NCI-H187 (cell line): ENCODE measurements at places on chromosomes 1 and 21.

- no peak for DNase-seq
Observed at GRCh38 chr1:23037081-23037740, 17.9 kb downstream of the KDM1A start.

DNA sequence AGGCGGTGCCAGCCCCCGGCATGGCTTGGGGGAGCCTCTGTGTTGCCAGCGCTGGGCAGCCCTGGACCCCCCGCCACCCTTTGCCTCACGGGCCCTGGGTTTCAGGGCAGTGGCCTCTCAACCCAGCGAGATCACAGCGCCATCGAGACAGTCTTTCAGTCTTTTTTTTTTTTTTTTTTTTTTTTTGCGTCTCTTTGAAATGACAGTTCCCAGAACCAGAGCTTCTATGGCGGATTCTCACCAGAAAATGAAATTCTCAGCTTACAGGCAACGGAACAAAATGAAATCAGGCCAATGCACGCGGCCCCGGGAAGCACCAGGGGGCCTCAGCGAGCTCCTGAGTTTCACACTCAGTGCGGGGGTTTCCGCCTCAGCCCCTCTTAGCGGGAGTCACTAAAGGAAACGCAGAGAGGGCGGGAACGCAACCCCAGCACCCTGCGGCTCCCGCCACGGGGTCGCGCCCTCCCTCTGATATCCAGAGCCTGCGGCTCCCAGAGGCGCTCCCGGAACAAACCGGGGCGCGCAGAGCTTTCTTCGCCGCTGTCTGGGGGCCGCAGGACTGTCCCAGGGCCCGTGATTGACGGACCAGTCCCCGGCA lies 8.0 kb upstream of the COL6A1 start:
- no peak for DNase-seq

DNA sequence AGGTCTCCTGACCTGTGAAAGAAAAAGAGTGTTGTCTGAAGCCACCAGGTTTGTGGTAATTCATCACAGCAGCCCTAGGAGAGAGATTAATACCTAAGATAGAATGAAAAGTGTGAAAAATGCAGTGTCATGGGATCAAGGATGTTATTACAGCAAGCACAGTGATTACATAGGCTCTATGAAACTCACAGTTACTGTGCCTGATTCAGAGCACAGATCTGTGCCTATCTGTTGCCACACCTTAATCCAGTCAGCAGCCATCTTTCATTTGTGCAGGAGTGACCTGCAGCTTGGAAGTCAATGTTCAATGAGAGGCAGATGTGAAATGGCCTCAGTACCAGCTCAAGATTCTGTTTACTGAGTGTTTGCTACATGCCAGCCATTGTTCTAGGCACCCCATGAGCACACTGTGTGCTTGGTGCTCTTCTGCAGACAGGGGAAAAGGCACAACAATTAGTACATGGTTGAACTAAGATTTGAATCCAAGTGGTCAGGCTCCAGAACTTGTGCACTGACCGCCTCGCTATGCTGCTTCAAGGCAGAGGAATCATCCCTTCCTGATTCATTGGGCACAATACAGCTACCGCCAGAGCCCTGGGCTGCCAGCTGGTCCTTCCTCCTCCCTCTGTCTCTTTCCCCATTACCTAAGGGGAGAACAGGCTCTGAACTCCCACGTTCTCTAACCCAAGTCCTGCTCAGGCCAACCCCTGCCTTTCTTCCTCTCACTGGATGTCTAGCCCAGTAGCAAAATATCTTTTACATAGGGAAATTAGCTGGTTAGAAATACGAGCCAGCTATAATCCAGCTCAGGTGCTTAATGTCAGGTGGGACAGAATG lies 56.3 kb upstream of the NEK2 start:
- no peak for DNase-seq

DNA sequence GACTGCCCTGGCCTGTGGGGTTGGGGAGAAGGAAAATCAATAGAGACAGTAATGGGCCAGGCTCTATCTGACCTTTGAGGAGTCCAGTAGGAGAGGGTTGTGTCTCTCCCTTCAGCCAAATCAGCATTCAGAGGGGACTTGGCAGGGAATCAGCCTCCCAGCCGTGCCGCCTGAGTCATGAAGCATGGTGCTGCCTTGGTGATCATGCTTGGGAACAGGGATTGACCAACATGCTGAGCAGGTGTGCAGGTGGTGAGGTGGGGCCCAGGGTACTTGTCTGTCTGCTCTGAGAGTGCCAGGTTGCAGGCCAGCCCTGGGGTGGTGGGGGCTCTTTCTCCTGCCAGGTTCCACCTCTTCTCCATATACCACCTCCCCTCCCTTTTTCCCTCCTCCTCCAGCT lies 58.9 kb upstream of the TLR5 start:
- no peak for DNase-seq

GRCh38 chr1:234627009-234627950 lies 17.3 kb upstream of the IRF2BP2 start:
- DNase-seq: no peak

- DNase-seq: no peak
Observed at GRCh38 chr1:19762175-19762779, 37.4 kb downstream of the TMCO4 start.

GRCh38 chr21:14687268-14687625 lies 141.1 kb upstream of the SAMSN1 start:
- no peak for DNase-seq

DNA sequence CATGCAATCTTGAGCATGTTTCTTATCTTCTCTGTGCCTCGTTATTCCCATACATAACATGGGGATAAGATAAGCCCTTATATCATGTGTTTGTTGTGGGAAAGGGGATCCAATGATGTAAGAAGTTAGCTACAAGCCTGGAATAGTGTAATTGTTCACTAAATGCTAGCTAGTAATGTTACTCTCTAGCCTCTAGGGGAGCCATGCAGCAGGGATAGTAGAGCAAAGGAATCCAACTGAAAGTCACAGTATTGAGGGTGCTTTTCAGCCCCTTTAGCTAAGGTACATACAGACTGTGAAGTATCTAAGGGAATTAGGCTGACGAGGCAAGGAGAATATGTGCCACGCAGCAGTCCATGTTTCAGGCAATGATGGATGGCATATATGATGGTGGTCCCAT lies 46.9 kb downstream of the IL23R start:
- DNase-seq: no peak

DNA sequence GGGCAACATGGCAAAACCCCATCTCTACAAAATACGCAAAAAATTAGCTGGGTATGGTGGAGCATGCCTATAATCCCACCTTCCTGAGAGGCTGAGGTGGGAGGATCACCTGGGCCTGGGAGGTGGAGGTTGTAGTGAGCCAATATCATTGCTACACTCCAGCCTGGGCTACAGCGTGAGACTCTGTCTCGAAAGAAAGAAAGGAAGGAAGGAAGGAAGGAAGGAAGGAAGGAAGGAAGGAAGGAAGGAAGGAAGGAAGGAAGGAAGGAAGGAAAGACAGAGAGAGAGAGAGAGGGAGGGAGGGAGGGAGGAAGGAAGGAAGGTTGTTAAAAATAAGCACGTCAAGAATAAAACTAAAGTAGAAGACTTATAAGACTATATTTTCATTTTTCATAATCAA lies 17.0 kb upstream of the ATP1A1 start:
- DNase-seq: no peak

GRCh38 chr1:207309745-207310273 lies 11.7 kb upstream of the CD55 start:
- no peak for DNase-seq

GRCh38 chr1:165661703-165662102 lies 30.7 kb downstream of the MGST3 start:
- DNase-seq: no peak

DNA sequence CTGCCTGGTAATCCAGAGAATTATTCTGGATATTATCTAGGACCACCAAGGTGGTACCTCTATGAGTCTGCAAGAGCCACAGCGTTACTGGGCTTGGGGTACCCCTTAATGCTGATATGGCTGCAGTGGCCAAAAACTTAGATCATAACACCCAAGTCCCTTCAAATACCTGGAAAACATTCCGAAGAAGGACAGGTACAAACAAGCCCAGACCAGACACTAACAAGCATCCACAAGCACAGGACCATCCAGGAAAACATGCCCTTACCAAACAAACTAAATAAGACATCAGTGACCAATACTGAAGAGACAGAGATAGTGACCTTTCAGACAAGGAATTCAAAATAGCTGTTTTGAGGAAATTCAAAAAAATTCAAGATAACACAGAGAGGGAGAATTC lies 2.9 kb downstream of the C1orf105 start:
- no peak for DNase-seq

- no peak for DNase-seq
Observed at GRCh38 chr21:14916676-14917141, 148.1 kb downstream of the NRIP1 start.

DNA sequence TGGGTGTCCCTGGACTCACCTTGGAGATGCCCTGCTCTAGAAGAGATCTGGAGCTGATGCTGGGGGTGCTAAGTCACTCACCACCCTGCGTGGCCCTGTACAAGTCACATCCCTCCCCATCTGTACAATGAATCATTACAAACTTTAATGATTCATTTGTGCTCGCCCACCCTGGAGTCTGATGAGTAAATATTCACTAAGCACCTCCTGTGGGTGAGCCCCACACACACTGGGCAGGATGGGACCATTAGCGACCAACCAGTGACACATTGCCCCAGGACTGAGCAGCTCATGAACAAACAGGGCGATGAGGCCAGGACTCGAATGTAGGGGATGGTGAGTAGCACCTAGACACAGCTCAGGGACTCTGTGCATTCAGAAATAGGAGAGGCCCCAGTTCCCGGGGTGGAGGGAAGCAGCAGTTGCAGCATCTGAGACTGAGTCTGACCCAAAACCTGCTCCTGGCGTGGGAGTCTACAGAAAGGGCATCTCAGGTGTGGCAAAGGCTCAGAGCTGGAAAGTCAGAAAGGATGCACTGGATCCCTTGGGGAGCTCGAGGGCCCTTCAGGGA lies 18.1 kb upstream of the PDZK1IP1 start:
- no peak for DNase-seq

DNA sequence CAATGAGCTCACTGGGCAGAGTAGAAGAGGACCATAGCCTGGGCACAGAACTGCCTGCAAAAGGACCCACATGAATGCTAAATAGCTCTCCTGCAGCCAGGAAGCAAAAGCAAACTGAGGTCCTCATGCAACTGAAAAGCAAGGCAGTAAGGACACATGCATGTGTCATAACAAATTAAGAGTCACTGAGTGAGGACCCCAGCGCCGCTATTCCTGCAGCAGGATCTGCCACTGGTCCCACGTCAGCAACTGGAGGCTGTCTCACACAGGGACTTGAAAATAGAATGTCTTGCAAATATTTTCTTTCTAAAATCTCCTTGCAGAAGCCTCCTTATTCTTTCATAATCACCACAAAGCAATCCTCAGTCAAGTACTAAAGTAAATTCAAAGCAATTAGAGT lies 559.6 kb upstream of the DAB1 start:
- no peak for DNase-seq

- DNase-seq: no peak
Observed at GRCh38 chr1:118185084-118185832, at the start of gene SPAG17. Gene SPAG17 (minus strand): TSS chr1:118185228. CDS start chr1:118185157, 71 bp downstream.

- DNase-seq: no peak
Observed at GRCh38 chr1:65688215-65688566, 104.5 kb upstream of the PDE4B start.

DNA sequence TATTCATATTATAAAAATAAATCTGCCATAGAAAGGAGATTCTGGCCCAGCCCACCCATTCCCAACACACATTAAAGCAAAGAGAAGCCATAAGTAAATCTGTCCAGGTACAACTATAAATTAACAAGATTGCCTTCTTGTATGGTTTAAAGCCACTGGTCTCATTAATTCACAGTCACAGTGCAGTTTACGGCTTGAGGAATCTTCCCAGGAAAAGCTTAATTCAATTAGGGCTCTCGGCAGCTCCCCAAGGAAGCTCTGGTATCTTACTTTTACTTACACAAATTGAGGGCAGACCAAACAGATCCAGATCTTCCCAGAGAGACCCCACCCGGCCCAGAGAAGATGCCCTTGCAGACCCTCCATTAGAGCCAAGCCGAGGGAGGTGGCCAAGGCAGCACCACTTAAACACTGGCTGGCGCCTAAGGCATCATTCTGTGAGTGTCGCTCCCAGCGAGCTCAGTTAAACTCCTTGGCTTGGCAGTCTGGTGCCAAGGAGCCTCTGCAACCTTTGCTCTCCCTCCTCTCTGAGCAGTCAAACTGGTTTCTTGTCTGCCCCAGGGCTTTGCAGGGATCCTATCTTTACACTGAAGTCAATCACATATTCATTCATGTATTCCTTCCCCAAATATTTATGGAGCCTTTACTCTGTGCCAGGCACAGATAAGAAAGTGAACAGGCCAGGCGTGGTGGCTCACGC lies 10.7 kb downstream of the SLC9A1 start:
- DNase-seq: no peak
